ENCODE measurements at places on chromosomes 6 and 20.
A peak's percentile ranks its signal among the peaks of the same experiment; 100 is the strongest.

DNA sequence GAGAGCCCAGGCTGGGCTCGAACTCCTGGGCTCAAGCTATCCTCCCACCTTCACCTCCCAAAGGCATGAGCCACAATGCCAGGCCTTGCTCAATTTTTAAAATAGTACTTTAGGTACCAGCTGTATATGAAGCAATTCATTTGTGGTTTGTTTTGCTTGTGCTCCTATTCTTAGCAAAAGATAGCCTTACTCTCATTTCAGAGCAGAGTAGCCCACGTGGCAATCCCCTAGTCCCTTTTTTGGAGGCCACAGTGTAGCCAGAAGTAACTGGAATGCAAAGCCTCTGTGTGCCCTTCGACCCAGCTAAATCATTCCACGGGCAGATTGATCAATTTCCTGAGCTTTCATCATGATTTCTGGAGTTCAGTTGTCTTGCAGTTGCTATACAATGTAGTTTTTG is 372.2 kb downstream of the NRN1 start:
- DNase-seq = no peak

DNA sequence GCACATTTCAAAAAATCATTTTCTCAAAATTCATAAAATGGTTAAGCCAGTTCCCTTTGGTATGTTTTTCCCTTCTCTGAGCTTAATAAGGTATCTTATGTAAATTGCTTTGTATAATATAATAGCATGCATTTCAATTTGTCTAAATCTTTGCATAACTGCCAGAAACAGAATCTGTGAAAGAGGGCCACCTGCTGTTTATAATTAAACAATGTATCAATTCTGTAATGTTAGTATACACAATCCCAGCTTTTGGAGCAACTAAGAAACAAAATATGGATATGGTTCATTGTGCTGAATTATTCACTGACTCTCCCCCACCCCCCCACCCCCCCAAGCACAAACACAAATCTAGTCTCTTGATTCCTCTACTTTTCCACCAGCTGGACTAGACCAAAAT is 54.8 kb downstream of the GPX5 start:
- no peak for DNase-seq

GRCh38 chr6:74942130-74942529 is 263.7 kb downstream of the COL12A1 start:
- no peak for DNase-seq

GRCh38 chr6:84897988-84898594 is 133.7 kb upstream of the TBX18 start:
- no peak for DNase-seq

GRCh38 chr6:3612341-3613041 is 139.0 kb downstream of the PXDC1 start:
- DNase-seq = peak; percentile 22

- DNase-seq = no peak
Measured at GRCh38 chr20:16759181-16759563, 11.0 kb downstream of the OTOR start.

DNA sequence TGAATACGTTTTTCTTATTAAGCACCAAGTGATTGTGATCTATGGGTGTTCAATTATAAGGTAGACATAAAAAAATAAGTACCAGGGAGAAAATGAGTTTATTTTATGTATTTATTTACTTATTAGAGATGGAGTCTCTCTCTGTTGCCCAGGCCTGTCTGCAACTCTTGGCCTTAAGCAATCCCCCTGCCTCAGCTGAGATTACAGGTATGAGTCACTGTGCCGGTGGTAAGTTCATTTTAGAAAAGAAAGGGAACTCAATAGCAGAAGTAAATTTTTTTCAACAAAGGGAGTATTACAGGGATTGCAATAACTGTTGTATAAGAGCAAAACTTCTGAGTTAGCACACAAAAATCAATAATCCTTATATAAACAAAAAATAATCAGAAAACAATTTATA is 98.7 kb upstream of the FUT9 start:
- DNase-seq = no peak
